Foreskin fibroblast (primary cell): ENCODE measurements at places on chromosomes 5 and 9.

GRCh38 chr9:2216591-2216990 is 201.4 kb downstream of the SMARCA2 start:
- DNase-seq: no peak

- DNase-seq: no peak
Observed at GRCh38 chr9:892123-892522, 50.6 kb downstream of the DMRT1 start.

GRCh38 chr5:157571357-157571827 is 4.2 kb downstream of the ADAM19 start:
- no peak for DNase-seq

DNA sequence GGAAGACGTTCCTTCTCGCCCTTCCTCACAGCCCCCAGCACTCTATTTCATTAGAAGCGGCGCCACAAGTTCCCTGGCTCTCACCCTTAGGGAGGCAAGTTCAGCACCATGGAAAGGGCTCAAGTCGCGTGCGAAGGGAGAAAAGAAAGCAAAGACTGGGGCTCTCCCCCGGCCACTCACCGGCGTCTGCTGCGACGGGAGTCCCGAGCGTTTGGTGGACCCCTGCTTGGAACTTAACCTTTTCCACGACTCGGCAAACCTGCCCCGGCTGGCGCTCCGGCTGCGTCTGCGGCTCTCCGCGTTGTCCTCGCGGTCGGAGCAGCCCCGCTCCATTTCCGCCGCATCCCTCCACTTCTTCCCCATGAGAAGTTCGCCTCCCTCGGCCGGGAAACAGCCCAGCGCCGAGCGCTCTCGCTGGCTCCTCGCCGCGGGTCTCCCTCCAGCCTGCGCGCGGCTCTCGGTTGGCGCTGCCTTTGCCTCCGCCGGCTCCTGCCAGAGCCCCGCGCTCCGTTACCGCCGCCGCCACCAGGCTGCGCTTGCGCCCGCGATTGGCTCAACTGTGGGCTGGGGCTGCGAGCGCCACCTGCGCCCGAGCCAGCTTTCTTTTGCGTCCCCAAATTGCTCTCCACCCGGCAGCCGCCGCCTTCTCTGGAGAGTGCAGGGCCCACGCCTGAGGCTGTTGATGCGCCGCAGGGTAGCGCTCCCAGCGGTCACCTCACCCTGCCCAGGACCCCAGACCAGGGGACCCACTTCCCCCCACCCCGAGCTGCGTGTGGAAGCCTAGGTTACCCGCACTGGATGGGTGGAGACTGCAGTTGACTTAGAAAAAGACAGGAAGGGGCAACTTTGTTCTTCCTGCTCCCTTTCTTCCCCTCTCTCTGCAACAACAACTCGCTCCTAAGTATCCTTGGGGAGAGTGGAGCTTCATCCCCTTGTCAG is 321.6 kb downstream of the CEMIP2 start:
- DNase-seq: peak; percentile 60

DNA sequence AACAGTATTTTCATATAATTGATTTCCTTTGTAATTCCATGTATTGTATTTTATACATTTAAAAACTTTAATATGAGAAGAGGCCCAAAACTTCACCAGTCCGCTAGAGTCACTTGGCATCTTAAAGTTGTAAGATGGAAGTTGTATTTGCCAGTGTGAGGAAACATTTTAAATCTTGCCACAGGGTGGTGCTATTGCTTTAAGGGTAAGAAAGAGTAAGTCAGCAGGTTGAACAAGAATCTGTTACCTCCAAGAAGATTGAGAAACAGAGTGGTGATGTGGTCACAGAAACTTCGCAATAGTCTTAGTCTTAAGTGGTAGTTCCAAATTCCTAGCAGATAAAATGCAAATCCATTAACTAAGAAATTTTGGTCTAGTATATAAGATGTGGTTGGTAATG is 39.8 kb upstream of the RANBP6 start:
- peak; percentile 89 for DNase-seq

DNA sequence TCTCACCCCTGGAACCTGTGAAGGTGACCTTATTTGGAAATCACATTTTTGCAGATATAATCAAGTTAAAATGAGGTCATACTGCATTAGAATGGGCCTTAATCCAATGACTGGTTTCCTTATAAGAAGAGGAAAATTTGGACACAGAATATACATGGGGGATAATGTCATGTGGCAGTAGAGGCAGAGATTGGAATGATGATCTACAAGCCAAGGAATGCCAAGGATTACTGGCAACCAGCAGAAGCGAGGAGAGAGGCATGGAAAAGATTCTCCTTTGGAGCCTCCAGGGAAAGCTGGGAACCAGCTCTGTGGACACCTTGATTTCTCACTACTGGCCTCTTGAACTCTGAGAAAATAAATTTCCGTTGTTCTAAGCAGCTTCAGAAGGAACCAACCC is 20.2 kb upstream of the CEP78 start:
- peak; percentile 9 for DNase-seq

GRCh38 chr9:34793428-34793827 is 83.5 kb upstream of the CCL21 start:
- DNase-seq: no peak

GRCh38 chr5:107474716-107475489 is 195.8 kb downstream of the EFNA5 start:
- DNase-seq: no peak

- no peak for DNase-seq
Observed at GRCh38 chr5:72326306-72326649, 6.1 kb downstream of the PTCD2 start.

- DNase-seq: peak; percentile 62
Observed at GRCh38 chr9:133375116-133375723, 640 bp downstream of the SURF4 start.

DNA sequence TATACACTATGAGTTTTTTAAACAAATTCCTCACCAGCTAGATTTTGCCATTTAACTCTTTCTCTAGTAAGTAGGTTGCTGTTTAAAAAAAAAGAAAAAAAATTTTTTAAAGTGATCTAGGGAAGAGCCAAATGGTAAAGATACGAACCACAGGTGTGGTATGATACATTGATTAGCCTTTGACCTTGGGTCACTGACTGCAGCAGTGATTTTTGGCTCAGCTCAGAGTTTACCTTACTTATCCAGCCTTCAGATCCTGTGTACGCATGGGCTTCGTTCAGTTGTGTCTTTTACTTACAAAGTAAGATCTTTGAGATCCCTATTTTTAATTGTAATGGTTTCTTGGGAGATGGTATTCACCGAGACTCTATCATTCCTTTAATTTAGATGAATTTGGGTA is 12.4 kb upstream of the GNG10 start:
- no peak for DNase-seq

DNA sequence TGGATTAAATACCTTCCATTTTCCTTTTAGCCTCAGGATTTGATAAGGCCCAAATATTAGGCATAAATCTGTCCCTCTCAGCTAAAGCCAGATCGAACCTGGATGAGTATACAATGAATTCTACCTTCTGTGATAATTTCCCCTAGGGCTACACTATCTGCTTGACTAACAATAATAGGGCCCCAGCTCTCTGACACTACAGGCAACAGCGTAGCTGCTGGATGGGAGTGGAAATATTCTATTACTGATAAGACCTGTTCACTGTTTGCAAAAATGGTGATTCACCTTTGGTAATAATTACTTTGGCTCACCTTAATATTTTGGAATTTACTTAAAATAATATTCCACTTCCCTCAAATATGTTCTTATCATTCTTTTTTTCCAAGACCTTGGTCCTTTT is 644.2 kb upstream of the SEMA6A start:
- DNase-seq: no peak
